ENCODE measurements at places on chromosomes 2 and 18. TPM values are rescaled to one million over a fixed set of nuclear protein-coding genes. Genes with fewer than 3 reads are reported as not detected.

IHH gene
- polyA plus RNA-seq, result 3.1 TPM

DNA sequence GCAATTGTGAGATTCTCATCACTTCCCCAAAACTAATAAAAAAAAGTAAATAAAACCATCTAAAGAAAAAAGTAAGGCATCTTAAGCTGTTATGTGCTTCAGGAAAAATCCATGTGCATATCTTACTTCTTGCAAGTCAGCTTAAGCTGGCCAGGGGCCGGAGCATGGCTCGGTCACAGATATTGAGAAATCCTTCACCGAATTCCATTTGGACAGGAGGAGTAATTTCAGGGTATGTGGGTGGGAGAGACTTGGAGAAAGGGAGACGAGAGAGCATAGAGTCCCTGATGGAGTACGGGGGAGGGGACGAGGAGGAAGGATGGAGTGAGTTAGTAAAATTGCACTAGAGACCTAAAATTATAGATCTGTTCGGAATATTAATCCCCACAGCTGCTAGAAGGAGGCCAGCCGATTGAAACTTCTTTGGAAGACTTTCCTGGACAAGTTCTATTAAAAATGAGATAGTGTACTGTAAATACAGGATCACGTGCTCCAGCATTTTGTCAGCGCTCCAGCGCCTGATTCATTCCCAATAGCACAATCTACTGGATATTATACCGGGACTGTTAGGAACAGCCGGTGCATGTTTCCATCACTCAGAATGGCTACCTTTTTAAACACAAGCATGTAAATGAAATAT lies 438.5 kb downstream of the ZNF516 start:
- no peak for DNase-seq

- DNase-seq, result no peak
Measured at GRCh38 chr18:79928563-79928960, 22.9 kb downstream of the SLC66A2 start.

CCL20 gene
- 2.5 TPM for polyA plus RNA-seq

DNA sequence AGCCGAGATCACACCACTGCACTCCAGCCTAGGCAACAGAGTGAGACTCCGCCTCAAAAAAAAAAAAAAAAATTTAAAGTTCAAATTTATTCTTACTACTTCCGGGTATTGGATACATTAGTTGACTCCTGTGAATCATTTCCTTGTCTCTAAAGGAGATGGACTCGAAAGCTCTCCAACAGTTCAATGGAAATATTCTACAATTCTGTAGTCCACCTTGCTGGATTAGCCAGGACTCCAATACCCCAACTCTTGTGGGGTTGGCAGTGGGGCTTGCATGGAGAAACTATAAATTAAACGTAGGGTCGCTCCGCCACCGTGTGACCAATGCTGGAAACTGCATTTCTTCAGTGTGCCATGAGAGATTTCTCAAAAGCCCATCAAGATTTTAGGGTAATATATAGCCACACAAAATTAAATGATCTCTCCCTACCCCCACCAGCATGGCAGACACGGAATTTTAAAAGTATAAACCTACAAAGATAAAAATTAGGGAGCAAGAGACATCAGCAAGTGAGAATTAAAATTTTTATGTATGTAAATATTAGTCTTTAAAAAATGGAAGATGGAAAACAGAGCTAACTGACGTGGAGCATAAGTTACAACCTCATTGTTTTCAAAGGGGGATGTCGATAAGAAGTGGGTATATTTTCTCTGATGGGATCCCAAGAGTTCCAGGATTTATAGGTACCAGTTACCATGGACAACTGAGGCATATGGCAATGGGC lies 27.8 kb upstream of the GAREM2 start:
- peak; percentile 69 for DNase-seq

GRCh38 chr2:42758751-42759150 lies 5.2 kb downstream of the OXER1 start:
- no peak for DNase-seq

GRCh38 chr2:219060821-219061791 lies at the start of gene IHH:
IHH (minus strand) TSS chr2:219060921; CDS start chr2:219060467, 454 bp downstream.
- DNase-seq, result no peak

DNA sequence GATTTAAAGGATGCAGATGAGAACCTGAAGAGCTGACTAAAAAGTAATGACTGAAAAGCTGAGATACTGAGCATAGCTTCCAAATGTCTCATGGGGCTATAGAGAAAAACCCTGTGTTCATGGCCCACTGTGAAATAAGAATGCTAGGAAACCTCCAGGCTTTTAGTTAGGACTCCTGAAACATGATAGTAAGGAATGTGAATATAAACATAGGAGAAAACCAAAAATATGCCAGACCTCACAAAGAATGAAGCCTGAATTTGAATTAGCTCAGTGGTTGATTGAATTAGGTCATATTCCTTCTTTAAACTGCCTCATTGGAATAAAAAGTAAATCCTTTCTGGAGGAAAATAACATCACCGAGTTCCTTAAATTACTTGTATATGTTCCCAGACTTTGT lies 194.5 kb upstream of the NXPH2 start:
- DNase-seq, result no peak

AQP12B gene
- polyA plus RNA-seq, result not detected

GRCh38 chr2:170770008-170770605 lies at the start of gene ERICH2:
ERICH2 (plus strand) TSS chr2:170770378; CDS start chr2:170770682, 304 bp downstream.
- peak; percentile 88 for DNase-seq

UGT1A7 gene
- polyA plus RNA-seq, result 1.3 TPM

UNC80 gene
- polyA plus RNA-seq, result 0.04 TPM

CPS1 gene
- 6.7 TPM for polyA plus RNA-seq

GRCh38 chr2:158610059-158610458 lies 153.3 kb downstream of the PKP4 start:
- no peak for DNase-seq

GRCh38 chr2:232306741-232307305 lies 71.7 kb upstream of the ALPP start:
- no peak for DNase-seq

DNA sequence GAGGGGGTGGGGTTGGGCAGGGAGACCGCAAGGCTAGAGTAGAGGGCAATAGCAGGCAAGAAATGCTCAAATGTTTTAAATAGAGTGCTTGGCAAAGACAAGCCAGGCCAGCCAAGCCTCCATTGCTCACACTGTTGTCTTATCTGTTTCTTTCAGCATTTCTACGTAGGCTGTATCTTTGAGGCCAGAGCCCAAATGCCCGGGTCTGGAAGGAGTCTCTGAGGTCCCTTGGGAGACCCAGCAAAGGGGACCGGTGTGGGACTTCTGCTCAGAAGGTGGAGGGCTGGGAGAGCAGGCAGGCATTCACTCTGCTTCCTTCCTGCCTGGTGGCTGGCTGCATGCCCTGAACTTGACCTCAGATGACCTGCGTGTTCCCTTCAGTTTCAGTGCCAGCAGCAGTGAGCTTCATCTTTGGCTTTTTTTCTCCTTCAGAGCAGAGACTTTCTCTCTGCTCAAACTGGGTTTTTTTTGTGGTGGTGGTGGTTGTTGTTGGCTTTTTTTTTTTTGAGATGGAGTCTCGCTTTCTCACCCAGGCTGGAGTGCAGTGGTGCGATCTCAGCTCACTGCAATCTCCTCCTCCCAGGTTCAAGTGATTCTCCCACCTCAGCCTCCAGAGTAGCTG lies 13.7 kb upstream of the TET3 start:
- no peak for DNase-seq

GRCh38 chr2:235255693-235256092 lies 238.2 kb upstream of the AGAP1 start:
- DNase-seq, result no peak

GRCh38 chr2:29650631-29651097 lies 270.7 kb downstream of the ALK start:
- no peak for DNase-seq

GRCh38 chr2:98730707-98731040 lies 258 bp downstream of the MGAT4A start:
- DNase-seq, result peak; percentile 52

GRCh38 chr2:20141056-20141762 lies 83.7 kb downstream of the SDC1 start:
- peak; percentile 92 for DNase-seq

DNA sequence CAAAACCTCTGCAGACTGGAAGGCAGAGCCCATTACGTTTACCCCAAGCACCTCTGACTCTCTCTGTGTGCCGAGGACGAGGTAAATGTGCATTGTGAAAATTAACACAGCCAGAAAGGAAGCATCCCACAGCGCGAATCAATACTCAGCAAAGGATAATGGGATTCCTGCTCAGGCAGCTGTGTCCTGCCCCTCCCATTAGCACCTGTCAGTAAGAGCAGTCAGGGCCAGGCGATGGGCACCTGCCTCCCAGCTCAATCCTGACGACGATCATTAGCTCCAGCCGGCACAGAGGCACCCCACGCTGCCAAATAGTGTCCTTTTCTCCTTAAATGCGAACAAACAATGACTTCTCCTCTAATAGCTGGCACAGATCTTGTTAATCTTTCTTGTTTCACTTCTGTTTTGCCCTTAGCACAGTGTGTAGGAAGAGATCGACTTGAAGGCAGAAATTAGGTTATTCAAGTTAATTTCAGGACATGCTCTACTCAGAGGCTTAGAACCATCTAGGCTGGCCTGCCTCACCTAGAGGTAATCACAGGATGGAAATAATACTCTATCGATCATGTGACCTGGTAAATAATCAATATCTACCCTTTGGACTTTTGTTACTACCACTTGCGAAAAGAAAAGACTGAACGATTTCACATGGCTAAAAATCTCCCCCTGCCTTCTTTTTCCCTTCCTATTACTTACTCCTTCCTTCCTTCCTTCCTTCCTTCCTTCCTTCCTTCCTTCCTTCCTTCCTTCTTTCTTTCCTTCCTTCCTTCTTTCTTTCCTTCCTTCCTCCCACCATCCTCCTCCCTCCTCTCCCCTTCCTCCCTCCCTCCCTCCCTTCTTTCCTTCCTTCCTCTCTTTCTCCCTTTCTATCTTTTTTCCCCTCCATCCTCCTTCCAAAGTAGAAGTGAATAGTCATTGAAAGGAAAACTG lies 487.9 kb upstream of the ID2 start:
- no peak for DNase-seq

MYOM1 gene
- 2.1 TPM for polyA plus RNA-seq

RAB6C gene
- 0.17 TPM for polyA plus RNA-seq

GRCh38 chr2:150863691-150864090 lies 376.2 kb upstream of the RND3 start:
- DNase-seq, result no peak

DNA sequence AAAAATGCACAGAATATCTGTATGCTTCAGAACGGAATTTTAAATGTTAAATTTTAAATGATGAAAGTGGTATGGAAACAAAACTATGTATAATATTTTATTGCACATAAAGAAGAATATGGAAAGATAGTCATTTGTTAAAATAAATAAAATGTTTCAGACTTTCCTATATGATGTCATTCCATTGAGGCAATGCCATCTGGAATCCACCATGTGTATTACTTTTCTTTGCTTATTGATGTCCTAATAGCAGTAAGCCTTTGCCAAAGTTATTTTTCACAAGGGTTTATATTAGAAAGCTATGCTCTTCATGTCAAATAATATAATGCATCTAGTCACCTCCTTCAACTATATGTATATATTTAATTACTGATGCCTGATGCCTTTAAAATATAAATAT lies 601.6 kb upstream of the PKDCC start:
- no peak for DNase-seq

DSG2 gene
- 20.5 TPM for polyA plus RNA-seq

- DNase-seq, result no peak
Measured at GRCh38 chr2:221807706-221808105, 235.6 kb upstream of the EPHA4 start.

ARHGEF4 gene
- polyA plus RNA-seq, result 0.90 TPM

DNA sequence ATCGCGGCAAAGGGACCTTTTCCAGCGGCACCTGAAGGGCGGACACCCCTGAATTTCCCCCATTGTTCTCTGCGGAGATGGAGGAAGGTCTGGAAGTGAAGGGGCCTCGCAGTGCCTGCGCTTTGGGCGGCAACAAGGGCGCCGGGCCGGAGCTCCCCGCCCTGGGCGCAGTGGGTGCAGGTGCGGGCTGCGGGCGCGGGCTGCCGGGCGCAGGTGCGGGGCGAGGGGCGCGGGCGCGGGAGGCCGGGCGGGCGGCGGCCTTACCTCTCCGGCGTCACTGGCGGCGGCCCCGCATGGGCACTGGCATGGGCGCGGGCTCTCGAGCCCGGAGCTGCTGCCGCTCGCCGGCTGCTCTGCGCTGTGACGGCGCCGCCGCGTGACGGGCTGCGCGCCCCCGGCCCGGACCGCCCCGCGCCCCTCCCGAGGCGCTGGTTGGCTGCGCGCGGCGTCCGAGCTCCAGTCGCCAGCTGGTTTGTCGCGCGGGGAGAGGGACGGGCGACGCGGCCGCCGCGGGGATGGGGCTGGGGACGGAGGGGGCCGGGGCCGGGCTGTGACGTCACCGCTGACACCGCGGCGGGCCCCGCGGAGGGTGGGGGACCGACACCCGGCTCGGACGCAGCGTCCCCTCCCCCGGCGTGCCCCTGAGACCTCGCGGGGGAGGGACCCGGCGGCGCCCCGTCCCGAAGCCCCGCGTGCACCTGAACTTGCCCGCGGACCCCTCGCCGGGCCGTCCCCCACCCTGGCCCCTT lies at the start of gene KIF1A:
Gene KIF1A (minus strand): TSS at position 362 of the 749 bp plus-strand sequence. CDS start 22,467 bp downstream, outside the sequence.
- peak; percentile 87 for DNase-seq

GRCh38 chr18:10111191-10111590 lies 197.4 kb downstream of the VAPA start:
- DNase-seq, result no peak

SCG2 gene
- 0.30 TPM for polyA plus RNA-seq

GRCh38 chr2:240877460-240878340 lies 9.1 kb downstream of the AGXT start:
- DNase-seq, result no peak

CTIF gene
- polyA plus RNA-seq, result 41.9 TPM

SULT1C4 gene
- 7.1 TPM for polyA plus RNA-seq

DNA sequence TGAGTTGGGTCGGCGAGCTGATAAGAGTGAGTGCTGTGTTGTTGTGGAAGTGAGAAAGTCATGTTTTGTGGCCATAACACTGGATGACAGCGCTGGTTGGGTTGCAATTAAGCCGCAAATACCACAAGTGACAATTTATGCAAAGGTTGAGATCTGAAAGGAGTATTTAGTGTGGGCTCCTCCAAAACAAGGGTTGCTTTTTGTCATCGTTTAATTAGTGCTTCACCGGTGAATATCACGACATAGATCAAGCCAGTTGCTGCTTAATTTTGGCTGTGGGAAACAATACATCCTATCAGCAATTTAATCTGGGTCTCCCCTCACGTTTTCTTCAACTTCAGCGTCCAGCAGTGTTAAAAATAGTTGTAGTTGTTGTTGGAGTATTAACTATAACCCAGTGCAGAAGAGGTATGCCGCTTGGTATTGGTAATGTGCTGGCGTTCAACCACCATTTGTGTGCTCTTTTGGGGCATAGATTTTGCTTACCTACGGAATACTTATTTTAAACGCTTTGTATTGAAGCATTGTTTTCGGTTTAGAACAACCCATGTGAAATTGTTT lies 662 bp downstream of the ACVR2A start:
- DNase-seq, result peak; percentile 54

RUFY4 gene
- polyA plus RNA-seq, result not detected

AGXT gene
- 12.5 TPM for polyA plus RNA-seq
